ENCODE measurements at places on chromosomes 13 and 19.
A peak's percentile ranks its signal among the peaks of the same experiment; 100 is the strongest.

GRCh38 chr13:51230477-51231105 lies 8.4 kb downstream of the FAM124A start:
- DNase-seq: no peak

- DNase-seq: no peak
These were observed 1198.2 kb upstream of the PCDH9 start for GRCh38 chr13:68428292-68428691.

DNA sequence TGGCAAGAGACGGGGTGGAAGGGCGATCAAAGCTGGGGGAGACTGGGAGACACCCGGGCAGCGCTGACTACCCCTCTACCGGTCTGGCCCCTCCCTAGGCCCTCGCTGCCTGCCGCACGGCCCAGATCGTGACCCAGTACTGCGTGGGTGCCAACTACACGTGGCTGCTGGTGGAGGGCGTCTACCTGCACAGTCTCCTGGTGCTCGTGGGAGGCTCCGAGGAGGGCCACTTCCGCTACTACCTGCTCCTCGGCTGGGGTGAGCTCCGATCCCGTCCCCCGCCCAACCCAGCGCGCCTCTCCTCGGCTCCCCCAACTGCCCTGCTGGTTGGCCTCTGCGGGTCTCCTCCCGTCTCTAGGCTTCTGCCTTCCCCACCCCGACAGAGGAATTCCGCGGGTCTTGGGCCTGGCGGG lies 8.8 kb downstream of the GIPR start:
- peak; percentile 17 for DNase-seq

DNA sequence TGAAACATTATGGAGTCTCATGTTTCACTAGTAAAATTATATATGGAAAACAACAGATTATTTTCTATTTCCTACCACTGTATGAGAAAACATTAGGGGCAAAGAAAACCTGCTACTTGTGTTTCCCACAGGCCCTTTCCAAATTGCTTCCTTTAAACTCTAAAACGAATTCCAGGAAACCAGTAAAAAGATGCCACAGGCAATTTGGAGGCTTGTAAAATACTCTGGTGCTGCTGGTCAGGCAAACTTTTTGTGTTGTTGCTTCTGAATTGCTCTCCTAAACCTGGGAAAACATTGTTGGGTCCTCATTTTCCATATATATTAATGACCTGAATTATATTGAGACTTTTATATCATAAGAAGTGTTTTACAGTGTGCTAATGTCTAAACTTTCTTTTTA lies 141.5 kb downstream of the TDRD3 start:
- no peak for DNase-seq

GRCh38 chr19:13289295-13289694 lies 139.1 kb downstream of the IER2 start:
- DNase-seq: no peak

DNA sequence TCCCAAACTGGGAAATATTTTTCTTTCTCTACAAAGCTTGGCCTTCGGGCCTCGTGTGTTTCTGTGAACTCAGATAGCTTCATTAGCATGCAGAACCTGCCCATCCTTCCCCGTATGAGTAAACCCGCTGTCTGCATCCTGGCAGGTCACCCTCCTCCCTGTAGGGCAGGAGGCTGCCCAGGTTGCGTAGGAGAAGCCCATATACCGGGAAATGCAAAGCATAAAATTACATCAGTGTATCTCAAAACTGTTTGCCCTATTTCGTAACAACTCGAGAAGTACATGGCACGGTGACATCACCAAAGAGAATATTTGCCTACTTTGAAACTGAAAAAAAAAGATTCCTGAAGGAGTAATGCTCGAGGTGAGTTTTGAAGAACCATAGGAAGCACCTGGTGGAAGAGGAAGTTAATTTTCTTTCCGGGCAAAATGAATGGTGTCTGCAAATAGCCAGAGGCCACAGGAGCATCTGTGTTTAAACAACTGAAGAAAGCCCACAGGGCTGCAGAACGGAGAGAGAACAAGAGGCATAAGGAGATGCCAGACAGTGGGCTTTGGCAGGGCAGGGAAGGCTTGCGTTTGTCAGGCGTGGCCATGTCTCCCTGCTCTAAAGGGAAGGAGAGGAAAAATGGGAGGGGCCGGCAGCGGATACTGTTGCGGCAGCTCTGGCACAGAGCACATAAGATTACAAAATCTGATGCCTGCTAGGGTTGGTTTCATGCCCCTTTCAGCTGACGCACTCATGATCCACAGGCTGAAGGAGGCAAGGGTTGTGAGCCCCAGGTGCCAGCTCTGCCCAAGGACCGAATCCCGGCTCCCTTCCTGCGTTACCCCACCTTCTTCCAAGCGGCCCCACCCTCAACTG lies 81.4 kb downstream of the IRS2 start:
- DNase-seq: no peak

DNA sequence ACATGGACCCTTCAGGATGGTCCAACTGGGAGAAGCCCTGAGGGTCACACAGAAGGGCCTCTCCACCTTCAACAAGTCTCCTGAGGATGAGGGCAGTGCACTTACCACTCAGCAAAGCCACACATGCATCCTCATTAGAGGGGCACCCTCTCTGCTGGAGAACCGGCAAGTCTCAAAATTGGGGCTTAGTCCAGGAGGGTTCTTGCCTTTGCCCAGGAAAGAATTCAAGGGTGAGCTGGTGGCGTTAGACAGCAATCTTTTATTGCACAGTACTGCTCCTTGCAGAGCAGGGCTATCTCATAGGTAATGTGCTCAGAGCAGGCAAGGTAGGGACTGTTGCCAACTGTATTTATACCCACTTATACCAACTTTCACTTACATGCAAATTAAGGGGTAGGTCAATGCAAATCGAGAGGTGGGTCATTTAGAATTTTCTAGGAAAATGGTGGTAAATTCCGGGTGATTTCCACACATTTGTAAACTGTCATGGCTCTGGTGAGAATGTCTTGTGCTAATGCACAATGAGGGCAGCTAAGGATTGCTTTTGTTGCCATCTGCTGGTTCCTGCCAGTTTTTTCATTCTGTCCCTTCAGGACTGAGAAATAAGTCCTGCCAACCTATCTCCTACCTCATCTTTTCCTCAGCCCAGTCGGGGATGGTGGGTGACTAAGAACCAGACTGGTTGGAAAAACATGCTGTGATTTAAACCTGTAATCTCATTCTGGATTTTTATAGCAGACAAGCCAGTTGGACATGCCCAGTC lies 27.8 kb upstream of the IGSF23 start:
- DNase-seq: no peak

DNA sequence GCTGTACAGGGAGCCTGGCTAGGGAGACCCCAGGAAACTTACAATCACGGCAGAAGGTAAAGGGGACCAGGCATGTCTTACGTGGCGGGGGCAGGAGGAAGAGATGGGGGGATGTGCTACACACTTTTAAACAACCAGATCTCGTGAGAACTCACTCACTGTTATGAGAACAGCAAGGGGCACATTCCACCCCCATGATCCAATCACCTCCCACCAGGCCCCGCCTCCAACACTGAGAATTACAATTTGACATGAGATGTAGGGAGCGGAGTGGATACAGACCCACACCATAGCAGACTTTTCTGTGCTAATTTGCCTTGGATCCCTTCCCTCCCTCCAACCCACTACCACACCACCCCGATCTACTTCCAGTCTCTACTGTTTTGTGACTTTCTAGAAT lies 106.7 kb upstream of the PEG3 start:
- DNase-seq: no peak

DNA sequence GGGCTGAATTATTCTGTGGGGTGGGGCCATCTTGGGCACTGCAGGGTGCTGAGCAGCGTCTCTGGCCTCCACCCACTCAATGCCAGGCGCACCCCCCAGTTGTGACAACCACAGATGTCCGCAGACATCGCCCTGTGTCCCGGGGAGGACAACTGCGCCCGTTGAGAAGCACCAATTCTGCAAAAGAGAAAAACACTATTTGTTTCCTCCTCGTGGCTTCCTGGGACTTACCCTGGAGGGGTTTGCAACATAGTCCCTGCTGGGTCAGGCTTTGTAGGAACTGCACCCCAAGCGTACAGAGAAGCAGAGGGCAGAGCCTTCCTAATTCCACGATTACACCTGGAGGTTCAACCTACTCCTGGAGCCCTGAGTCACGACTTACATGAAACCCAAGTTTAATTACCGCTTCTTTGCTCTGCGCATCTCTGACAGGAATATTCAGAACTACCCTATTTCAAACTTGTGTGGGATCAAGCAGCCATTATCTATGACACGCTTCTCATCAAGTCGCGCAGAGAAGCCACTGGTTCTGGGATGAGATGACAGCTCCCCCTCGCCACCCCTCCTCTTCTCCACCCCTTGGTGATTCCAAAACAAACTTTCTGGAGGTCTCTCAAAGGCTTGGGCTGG lies 11.1 kb upstream of the SLC39A3 start:
- DNase-seq: no peak

- no peak for DNase-seq
These were observed 120.5 kb downstream of the ZNF536 start for GRCh38 chr19:30492586-30493270.

DNA sequence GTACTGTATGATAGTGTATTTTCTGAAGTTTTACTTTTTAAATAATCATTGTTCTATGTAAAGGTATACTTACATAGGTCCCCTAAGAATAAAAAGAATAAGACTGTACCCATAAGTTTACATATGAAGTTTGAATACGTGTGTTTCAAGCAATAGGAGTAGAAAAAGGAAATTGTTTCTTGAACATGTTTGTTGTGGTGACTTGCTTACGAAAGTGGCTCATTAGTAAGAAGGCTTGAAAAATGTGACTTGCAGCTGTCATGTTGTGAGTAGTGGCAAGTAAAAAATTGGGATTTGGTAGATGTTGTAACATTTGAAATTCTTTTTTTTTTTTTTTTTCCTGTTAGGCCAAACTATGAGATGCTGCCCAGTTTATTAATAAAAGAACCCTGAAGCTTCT lies 203.3 kb downstream of the LMO7 start:
- no peak for DNase-seq

DNA sequence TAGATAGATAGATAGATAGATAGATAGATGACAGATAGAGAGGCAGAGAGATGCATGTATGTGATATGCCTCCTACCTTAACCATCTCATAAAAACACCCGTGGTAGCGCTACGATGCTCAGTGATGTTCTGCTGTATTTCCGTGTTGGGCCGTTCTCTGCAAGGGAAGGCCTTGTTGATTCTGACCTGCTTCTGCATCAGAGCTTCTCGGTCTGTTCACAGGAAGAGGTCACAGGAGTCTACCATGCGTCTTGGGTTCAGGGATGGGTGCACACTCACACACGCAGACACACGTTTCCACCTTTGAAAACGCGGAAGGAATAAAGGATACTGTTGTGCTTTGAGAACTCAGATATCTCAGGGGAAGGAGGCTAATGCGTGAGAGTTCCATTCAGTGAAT lies 316.9 kb downstream of the TEX29 start:
- no peak for DNase-seq

- DNase-seq: no peak
These were observed 2776.3 kb downstream of the PCDH9 start for GRCh38 chr13:64453831-64454230.

DNA sequence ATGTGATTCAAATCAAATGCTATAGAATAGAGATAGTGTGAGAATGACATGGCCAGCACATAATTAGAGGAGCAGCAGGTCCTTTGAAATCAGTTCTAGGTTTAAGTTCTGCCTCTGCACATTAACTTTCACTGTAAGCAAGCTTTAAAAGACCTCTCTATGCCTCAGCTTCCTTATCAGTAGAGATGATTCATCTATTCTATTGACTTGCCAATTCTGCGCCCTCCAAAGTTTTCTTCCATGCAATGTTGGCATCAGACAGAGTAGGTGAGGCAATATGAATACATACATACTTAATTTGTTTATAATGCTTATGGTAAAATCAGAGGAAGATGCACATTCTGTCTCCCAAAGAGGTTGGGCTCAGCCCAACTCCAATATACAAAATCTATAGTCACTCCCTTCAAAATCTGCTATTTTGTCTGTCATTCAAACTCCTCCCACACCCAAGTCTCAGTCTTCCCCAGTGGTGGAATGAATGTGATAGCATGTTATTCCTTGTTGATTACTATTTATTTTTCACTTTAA lies 525.5 kb downstream of the RFC3 start:
- DNase-seq: no peak

DNA sequence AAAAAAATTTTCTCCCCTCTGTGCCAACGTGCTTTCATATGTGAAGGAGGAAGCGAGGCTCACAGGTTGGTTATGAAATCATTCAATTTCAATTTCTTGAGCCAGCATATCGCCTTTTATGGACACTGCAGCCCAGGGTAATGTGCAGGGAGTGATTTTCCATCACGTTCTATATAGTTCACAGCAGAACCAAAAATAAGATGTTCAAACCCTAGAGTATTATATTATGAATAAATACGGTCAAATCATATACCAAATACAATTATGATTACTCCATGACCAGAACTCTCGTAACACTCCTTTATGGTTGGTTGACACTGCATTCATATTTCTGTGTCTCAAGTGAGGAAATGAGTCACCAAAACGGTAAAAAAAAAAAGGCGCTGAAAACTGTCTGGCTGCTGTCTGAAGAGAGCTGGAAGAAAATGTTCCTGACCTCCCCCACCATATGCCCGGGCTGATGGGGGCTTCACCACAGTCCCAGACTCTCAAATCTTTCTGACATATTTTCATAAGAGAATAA lies 75.8 kb upstream of the UBAC2 start:
- DNase-seq: no peak

- no peak for DNase-seq
These were observed 311.9 kb downstream of the COG6 start for GRCh38 chr13:39967199-39967959.

DNA sequence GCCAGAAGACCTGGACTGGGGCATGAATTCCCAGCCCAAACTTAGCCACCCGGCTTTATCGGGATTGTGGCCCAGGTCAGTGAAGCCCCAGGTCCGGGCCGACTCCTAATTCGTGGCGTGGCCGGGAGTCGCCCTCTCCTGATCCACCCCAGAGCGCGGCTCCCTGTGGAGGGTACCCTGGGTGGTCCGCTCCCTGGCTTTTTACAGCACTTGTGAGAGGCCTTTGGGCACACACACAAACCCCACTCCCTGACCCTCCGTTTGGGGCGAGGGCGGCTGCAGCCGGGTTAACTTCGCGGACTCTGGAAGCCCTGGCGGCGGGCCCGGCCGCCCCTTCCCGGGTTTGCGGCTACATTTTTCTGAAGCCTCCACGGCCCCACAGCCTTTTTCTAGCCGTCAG lies 56.4 kb downstream of the ZNF568 start:
- no peak for DNase-seq

DNA sequence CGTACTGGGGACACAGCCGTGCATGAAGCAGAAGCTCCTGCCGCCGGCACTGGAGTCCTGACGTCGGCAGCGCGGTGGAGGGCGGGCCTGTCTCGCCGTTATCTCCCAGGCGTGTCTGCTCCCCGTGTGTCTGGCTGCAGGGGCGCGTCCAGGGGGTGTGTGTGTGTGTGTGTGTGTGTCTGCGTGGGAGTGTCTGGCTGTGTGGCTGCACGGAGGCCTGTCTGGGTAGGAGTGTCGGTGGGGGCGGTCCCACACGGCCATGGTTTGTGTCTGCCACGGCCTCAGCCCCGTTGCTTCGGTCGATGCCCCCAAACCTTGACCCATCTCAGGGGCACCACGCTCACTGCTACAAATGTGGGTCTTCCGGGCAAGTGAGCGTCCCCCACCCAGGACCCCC lies 18.3 kb downstream of the ARID3A start:
- DNase-seq: no peak

All from effector memory CD4-positive, alpha-beta T cell (primary cell).